LNCaP clone FGC (cell line): ENCODE measurements at places on chromosomes 1 and 21.

GRCh38 chr21:22235866-22236590 is 1237.8 kb downstream of the NCAM2 start:
- DNase-seq: no peak

- no peak for DNase-seq
Observed at GRCh38 chr1:155080312-155081228, 1.9 kb downstream of the EFNA3 start.

- peak; percentile 79 for DNase-seq
Observed at GRCh38 chr1:151058692-151059091, 730 bp downstream of the CDC42SE1 start.

- no peak for DNase-seq
Observed at GRCh38 chr1:2115702-2116341, 65.6 kb downstream of the PRKCZ start.

DNA sequence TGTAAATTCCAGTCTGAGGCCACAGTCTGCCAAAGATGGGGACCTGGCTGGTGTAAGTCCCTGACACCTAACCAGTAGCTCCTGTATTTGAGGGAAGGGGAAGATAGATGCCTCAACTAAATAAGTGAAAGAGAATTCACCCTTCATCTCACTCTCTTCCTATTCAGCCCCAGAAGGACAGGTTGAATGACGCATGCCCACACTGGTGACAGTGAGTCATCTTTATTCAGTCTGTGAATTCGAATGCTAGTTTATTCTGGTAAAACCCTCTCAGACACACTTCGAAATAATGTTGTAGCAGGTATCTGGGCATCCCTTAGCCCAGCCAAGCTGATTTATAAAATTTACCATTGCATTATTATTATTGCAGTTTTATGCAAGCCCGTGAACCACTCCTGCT is 617.0 kb upstream of the PRMT6 start:
- DNase-seq: no peak

GRCh38 chr21:44066116-44066515 is 41.1 kb upstream of the PWP2 start:
- DNase-seq: no peak

DNA sequence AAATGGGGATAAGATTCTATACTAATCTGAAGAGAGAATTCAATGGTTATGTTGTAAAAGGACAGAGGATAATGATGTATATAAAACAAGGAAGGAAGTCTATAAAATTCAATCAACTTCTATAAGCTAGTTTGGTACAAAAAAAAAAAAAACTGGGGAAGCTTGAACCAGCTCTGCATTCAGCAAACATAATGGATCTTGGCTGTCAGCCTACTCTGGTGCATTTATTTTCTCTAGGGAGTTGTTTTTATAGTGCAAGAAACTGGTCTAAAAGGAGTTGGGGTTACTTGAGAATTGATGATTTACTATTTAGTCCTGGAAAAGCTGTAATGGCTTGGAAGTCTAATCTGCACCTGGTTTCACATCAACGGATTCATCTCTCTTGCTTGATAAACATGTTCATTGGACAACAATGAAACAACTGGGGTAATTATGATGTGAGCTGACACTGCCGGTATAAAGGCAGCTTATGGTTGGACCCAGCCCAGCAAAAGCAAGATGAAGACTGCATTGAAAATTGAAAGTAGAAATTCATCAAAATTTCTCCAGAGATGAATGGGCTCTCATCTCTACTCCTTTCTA is 199.4 kb upstream of the NRIP1 start:
- DNase-seq: no peak

- DNase-seq: no peak
Observed at GRCh38 chr1:153536012-153536670, 350 bp upstream of the S100A6 start.

- DNase-seq: no peak
Observed at GRCh38 chr1:174005032-174005431, 17.1 kb downstream of the RC3H1 start.

GRCh38 chr1:202237052-202237451 is 43.5 kb downstream of the LGR6 start:
- DNase-seq: no peak

GRCh38 chr1:165403835-165404482 is 41.0 kb downstream of the RXRG start:
- no peak for DNase-seq

- DNase-seq: no peak
Observed at GRCh38 chr1:214379236-214379970, 98.4 kb downstream of the SMYD2 start.

DNA sequence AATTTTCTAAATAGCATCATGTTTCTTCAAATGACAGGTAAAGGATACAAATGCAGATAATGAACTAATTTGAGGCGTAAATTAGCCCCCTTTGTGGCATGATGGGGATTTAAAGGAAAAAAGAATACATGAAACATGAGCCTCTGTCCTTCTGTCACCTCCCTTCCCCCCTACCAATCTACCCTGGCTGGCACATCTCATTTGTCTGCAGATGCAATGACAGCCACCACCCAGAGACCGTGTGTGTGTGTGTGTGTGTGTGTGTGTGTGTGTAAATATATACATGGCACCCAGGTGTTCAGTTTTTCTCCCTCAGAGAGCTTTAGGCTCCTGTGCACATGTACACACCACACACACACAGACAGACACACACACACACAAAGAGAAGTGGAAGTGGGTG is 451.1 kb downstream of the RWDD3 start:
- no peak for DNase-seq

DNA sequence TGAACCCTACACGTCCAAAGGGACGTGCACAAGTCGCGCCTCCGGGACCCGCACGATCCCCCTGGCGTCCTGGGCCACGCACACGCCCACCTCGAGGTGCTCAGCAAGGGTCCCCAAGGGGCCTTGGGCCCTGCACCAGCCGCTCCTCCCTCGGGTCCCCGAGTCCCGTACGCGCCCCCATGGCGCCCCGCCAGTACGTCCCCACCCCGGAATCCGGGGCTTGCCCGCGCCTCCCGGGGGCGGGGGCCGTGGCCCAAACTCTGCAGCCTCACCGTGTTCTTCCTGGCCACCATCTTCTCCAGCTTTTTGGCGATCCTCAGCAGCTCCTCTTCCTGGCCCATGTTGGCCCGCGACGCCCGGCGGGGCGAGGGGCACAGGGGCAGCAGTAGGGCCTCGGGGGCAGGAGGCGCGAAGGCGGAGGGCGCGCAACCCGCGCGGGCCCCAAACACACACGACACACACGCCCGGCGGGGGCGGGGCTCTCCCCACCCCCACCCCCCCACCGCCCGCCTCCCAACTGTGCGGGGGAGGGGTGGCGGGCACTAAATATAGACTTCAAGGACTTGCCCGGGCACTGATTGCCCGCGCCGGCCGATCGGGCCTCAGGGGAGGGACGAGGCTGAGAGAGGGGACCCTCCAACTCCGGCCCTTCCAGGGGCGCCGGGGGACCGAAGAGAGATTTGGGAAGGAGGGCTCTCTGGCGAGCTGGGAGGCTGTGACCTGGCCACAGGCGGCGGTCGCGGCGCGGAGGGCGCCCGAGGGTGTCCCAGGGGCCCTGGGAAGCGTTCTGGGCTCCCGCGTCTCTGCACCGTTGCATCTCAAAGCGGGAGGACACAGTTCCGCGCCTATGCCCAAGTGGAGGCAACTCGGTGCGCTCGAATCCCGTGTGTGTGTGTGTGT is at the start of gene TCEA3:
Gene TCEA3 (minus strand): TSS at position 456 of the 900 bp plus-strand sequence. CDS start 115 bp downstream, at position 341.
- DNase-seq: no peak

DNA sequence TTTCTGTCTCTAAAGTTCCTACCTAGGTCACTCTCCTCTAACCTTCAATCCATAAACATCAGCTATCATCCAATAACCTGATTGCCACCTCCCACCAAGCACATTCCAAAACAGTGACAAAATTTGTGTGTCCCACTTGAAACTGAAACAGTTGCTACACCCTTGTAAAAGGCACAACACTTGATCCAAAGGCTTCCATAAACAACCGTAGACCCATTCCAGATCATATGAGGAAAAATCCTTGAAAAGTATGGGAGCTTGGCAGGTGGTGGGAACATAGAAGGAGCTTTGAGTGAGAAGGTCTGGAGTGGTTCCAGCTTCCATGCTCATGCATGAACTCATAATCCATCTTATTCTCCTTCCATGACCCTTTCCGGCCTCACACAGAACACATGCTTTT is 82.0 kb upstream of the ATP1A1 start:
- DNase-seq: no peak

- no peak for DNase-seq
Observed at GRCh38 chr1:7670334-7671145, 100.6 kb upstream of the VAMP3 start.

GRCh38 chr1:85220756-85221201 is 20.0 kb upstream of the SYDE2 start:
- DNase-seq: no peak

GRCh38 chr1:20376880-20377494 is 86.3 kb downstream of the VWA5B1 start:
- no peak for DNase-seq

- no peak for DNase-seq
Observed at GRCh38 chr1:159647616-159648015, 60.0 kb downstream of the APCS start.

DNA sequence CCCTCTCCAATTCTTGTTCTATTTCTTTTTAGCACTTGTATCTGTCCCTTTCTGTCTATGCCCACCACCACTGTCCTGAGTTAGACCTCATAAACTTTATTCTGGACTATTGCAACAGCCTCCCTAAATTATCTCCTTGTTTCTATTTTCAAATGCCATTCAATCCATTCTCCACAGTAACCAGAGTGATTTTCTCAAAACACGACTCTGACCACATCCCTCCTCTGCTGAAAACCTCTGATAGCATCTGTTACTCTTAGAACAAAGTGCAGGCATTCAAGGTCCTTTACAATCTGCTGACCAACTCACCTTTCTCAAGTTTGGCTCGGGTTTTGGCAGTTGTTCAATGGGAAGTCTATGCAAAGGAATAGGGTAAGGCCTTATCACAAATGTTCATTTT is 22.8 kb upstream of the GPX7 start:
- DNase-seq: no peak

GRCh38 chr1:183272390-183272848 is 86.4 kb downstream of the LAMC2 start:
- no peak for DNase-seq

DNA sequence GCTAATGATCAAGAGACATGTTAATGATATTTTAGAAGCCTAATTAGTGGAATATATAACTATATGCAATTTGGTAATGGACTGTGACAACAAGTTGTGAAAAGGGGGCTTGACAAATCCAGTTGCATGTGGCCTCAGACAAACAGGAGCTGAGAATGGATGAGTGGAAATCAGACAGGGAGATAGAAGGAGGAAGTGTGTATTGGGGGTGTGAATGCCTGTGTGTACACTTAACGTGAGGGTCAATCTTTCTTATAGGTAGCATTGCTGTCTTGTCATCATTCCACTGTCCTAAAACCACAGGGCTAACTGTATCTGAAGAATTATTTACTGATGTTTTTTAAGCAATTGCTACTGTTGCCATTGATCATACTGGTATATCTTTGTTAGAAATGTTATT is 64.8 kb downstream of the PBX1 start:
- no peak for DNase-seq

GRCh38 chr1:119370748-119371147 is 2.2 kb downstream of the HAO2 start:
- DNase-seq: no peak

DNA sequence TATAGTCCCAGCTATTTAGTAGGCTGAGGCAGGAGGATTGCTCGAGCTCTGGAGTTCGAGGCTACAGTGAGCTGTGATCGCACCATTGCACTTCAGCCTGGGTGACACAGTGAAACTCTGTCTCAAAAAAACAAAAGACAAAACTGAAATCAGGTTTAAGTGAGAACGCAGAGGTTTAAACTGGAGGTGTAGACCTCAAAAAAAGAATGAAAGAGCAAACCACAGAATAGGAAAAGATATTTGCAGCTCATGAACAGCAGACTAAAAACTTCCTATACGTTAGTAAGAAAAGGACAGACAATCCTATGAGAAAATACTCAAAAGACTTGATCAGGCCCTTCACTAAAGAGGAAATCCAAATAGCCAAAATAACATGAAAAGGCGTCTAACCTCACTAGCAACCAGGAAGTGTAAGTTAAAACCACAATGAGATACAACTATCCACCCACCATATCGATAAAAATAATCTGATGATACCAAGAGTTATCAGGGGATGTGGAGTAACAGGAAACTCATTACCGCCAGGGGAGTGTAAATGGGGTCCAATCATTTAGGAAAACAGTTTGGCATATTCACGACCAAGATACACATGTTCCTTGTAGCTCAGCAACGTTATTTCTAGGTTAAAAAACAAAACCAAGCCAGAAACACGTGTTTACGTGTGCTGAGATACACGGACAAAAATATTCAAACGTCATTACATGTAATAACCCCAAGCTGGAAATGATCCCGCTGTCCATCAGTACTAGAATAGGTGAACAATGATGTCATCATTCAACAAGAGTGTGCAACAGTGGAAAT is 9.8 kb downstream of the TNFRSF9 start:
- DNase-seq: no peak

- no peak for DNase-seq
Observed at GRCh38 chr1:161827786-161828185, 61.7 kb downstream of the ATF6 start.

DNA sequence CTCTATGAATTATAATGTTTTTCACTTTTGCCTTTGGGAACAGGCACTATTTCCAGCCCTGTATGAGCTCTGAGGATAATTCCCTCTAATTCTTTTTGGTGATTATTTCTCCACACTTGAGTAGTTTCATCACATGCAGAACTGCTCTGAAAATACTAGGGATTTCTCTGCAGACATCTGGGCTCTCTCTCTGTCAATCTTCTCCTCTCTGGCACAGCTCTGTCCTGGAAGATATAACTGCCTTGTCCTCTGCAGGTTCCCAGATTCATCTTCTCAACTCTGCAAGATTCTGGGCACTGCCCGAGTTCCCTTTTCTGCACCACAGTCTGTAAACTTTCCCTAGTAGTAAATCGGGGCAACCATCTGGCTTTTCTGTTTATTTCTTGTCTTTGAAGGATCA is 131.3 kb upstream of the FMN2 start:
- DNase-seq: no peak

- DNase-seq: no peak
Observed at GRCh38 chr1:159228554-159228953, 23.9 kb downstream of the ACKR1 start.

- DNase-seq: no peak
Observed at GRCh38 chr1:101474039-101474665, 237.3 kb downstream of the S1PR1 start.

- DNase-seq: no peak
Observed at GRCh38 chr1:172588296-172589291, 55.6 kb downstream of the SUCO start.
